Activated naive CD8-positive, alpha-beta T cell treated with anti-CD3 and anti-CD28 coated beads, Interleukin-2, amount 10 ng/mL, durations not matched to agents 7 days and 5 days (primary cell): ENCODE measurements at places on chromosomes 5 and 9.

DNA sequence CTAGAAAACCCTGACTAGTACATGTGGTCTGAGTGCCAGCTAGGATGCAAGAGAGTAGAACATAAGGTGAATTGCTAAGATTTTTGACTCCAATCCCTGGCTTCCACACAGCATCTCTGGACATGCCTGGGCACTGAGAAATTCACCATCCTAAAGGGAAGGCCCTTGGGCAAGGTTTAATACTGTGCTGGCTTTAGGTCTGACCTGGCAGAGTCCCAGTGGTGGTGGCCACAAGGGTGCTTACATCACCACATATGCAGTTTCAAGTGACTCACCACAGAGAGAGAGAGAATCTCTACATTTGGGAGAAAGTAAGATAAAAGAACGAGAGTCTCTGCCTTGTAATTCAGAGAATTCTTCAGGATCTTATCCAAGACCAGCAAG, 661.6 kb upstream of the C9orf72 start:
- DNase-seq, result no peak

- DNase-seq, result no peak
Observed at GRCh38 chr5:100595152-100595811, 60.1 kb downstream of the FAM174A start.

GRCh38 chr9:125145425-125145824, 2.1 kb upstream of the SCAI start:
- DNase-seq, result no peak

GRCh38 chr5:55226027-55226933, 835 bp downstream of the MCIDAS start:
- DNase-seq, result peak; percentile 76

GRCh38 chr5:177232358-177232757, 71.2 kb downstream of the RAB24 start:
- no peak for DNase-seq

DNA sequence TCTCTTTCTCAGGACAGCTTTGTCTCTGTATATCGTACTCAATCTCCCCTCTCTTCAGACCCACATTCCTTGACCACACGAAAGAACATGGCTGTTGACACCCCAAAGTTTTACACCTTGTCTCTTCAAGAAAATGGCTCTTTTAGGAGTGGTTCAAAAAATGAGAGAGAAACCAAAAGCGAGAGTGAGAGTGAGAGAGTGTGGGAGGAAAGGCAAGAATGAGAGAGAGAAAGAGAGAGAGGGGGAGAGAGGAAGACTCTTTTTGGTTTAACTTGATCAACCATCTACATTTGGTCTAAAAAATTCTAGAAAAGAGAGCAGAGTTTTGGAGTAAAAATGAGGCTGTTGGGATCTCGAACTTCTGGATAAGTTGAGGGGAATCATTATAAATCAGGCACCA, 581.8 kb upstream of the WWC1 start:
- DNase-seq, result no peak

DNA sequence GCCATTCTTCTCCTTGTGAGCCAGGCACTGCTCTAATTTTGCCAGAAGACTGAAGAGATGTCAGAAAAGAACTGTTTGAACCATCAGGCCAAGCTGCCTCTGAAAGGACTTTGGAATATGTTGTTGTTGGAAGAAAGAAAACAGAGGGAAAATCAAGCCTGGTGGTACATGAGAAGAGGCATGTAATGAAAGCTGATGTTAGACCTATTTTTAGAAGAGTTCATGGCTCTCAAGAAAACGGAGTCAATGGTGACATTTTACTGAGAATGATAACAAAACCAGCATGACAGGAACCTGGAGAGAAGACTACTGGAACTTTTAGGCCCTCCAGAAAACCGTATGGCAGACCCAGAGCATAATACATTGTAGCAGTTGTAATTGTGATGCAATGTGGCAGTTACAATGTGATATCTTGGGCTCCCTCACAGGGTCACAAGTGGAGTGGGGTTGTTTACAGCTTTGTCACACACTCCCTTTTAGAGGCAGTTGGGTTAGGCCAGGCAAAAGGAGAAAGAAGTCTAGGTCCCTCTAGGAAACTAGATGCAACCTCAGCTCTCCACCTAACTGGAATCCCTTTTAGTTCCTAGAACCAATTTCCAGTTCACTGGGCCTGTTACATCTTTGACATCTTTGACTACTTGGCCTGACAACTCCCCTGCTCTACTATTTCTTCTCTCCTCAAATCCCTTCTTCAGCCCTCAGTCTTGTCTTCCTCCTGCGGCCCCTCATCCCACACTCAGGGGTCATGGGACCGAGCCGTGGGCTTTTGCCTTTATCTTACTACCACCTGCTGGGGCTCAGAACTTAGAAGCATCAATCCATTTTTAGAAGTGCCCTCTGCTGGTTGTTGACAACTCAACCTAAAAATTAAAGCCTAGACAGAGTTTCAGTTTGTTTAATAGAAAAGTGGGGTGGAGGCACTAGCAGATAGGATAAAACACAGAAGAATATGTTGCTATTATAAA, 61.2 kb upstream of the JAK2 start:
- DNase-seq, result peak; percentile 37

DNA sequence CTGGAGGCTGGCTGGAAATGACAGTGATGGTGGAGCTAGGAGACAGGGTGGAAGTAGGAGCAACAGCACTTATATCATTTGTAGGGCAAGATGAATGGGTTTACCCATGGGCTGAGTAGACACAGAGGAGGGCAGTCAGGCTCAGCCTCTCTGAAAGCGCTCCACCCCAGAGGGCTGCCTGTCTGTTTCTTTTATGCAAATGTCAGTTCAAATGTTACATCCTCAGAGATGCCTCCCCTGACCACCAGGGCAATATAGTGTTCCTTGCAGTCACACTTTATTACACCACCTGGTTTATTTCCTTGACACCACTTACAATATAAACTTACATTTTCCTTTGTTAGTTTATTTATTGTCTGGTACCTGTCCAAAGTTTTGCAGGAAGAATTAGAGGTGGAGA, 159.5 kb upstream of the IL12B start:
- no peak for DNase-seq

DNA sequence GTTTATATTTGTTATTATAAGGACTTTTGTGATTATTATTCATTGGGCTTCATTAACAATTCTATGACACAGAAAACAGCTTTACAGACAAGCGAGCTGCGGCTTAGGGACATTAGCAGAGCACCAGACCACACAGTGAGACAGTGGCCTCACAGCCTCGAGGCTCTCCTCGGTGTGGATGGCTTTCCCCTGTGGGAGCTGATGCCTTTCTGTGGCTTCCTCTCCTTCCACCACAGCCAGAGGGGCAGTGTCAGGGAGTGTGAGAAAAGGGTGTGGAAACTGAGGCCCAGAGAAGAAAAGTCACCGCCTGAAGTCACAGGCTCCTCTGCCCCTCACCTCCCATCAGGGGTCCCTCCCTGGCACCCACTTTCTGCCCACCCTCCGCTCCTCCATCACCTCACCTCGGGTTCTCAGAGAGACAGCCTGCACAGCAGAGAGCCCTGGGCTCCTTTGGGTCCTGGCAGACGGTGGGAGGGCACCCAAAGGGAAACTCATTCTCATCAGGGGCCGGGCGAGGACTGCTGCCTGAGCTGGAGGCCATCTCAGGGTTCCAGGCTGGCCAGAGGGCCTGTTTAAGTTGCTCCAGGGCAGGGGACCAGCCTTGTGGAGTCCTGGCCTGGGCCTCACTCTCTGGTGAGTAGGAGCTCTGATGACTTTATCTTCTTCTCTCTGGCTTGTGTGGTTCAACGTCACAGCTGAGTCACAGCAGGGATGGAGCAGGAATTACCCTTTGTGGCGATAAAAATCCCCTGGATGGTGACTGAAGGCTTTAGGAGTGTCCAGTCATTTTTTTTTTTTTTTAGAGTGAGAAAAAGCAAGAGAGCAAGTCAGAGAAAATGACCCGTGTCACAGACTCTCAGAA, 830 bp downstream of the TRAF1 start:
- peak; percentile 67 for DNase-seq

GRCh38 chr9:128152133-128153059, 3.1 kb downstream of the LCN2 start:
- no peak for DNase-seq

DNA sequence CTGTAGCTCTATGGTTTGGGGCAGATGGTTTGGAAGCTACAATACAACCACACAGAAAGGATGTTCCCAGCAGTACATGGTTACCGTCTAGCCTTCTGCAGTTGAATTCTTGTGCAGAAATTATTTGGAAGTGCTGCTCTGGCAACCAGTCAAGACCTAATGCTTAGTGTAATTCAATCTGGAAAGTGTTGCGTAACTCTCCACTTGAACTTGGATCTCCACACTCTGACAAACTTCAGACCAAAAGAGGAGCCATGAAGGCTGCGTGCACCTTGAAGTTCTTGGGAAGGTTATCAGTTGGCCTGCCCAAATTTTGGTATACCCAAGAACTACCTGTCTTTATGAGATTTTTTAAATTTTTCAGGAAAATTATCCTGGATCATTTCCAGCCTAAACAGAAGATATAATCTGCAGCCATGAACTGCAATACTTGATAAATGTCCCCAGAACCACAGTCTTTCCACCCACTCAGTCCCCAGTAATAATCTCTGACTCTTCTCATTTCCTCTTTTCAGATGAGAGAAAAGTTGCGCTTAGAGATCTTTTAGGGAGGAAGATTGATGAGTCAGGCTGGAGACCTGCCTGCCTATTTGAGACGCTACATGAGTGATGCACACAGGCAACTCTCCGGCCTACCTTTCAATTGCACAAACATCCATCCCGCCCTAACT, 159.9 kb downstream of the FANCC start:
- no peak for DNase-seq

- no peak for DNase-seq
Observed at GRCh38 chr5:2714026-2714425, 37.5 kb downstream of the IRX2 start.

DNA sequence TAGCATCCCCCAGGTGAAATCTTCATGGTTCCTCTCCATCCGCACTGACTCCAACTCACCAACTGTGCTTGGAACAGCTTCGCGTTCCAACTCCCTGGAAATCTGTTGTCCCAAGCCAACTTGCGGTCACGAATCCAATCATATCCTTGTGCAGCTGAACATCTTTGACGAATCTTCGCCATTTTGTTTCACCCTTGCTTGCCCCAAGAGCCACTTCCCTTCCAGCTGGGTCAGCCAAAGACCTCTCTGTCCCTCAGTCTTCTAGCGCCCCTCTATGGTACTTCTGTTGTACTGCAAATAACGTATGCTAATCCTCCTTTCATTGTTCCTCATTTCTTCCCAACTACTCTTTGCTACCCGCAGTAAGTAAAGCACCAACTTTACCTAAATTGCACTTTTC, 61.0 kb upstream of the TARS1 start:
- no peak for DNase-seq

DNA sequence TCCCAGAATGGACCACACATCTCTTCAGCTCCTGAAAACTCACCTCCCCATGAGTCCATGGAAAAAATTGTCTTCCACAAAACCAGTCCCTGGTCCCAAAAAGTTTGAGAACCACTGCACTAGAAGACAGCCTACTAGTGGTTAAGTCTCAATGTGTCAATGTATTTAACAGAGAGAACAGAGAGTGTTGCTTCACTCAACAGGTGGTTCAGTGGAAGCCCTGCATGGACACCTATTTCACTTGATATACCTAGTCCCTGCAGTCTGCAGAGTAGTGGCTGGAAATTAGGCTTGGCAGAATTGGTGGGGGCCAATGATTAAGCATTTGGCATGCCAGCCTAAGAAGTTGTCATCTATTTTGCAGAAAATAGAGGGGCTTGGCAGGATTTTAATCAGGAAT, 23.0 kb downstream of the IL7R start:
- no peak for DNase-seq

GRCh38 chr5:39274398-39275085, 55.2 kb upstream of the FYB1 start:
- DNase-seq, result no peak

- DNase-seq, result no peak
Observed at GRCh38 chr5:43362725-43363435, 49.3 kb downstream of the CCL28 start.

DNA sequence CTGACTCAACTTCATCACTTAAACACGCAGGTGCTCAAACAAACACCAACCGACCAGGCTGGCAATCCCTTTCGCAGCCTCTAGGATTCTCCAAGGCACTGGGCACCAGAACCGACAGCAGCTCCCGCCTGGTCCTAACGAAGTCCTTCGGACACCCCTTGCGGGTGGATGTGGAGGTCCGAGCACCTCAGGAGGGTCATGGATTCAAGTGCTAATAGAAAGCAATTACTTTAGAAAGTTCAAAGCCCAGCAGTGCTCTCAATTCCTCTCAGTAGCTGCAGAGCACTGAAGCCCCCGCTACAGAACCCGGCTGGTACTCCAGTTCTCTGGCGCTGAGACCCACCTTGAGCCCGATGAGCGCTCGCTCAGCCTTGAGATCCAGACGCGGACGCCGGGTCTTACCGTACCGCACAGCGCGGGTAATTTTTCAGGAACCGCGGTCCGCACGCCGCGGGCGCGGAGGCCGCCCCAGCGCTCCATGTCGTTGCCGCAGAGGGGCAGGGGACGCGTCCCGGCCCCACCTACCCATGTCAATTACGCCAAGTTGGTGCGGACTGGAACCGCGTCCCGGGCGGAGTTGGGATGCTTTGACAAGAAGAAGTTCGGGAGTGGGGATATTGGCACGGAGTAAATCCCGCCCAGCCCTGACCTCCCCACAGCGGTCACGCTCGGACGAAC, 638 bp downstream of the MARCHF3 start:
- peak; percentile 63 for DNase-seq

GRCh38 chr5:159030357-159030756, 69.4 kb downstream of the EBF1 start:
- no peak for DNase-seq

DNA sequence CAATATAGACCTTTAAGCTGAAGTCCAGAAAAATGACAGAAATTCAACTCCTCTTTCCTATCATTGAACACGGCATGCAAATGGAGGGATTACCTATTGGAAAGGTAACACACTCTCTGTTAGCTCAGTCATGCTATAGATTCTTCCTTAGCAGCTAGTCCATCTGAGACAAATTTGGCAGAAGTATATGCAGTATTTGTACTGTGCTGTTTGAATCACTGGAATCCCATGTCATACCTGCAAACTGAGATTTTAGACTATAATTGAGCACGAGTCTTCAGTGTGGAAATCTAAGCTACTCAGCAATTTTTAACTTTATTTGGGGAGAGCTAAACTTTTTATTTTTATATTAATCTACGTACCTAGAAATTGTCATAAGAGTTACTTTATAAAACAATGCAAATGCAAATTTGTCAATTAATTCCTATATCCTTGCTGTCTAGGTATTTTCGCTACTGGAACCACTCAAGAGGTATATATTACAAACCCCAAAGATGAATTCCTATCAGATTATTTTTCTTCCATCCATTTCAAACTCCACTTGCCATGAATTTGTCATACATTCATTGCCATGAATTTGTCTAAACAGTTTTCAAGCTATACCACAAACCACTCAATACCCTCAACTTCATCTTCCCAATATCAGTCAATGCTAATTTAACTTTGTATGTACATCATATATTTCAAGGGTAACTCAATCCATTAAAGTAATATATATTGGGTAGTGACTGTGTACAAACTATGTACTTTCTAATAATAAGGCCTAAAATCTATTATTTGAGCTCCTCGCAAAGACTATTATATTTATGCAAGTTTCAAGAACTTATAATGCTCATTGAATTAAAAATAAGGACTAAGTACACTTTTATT, 224.8 kb downstream of the MEF2C start:
- DNase-seq, result no peak

GRCh38 chr9:518540-518939, 303.9 kb downstream of the DOCK8 start:
- no peak for DNase-seq

GRCh38 chr9:92507005-92507404, 24.7 kb upstream of the ASPN start:
- no peak for DNase-seq
